ENCODE measurements at places on chromosomes 12 and 14. TPM values are rescaled to one million over a fixed set of nuclear protein-coding genes. Genes with fewer than 3 reads are reported as not detected.

GRCh38 chr14:65813760-65814384 lies 401.3 kb downstream of the FUT8 start:
- no peak overlapping the region for H3K4me3 ChIP-seq
- no peaks in the 10 kb centered on the region for H3K27me3 ChIP-seq
- DNase-seq = peak; percentile 3
- H3K4me1 ChIP-seq = no peaks in the 10 kb centered on the region
- no peak overlapping the region for H3K27ac ChIP-seq

DNA sequence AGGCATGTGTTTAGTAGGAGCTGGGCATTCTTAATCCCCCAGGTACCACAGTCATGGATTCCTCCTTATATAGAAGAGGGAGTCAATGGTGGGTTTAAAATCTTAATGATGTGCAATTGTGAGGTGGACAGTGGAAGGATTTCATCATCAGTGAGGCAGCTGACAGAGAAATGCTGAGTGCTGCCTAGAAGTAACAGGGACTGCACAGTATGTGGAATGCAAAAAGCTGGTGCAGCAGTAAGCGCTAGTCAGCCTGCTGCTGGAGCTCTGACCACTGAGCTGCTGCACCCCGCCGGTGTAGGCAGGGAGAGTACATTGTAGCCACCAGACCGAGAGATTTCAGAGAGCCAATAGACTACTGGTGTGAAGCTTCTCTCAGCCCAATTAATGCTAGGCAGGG lies 80.5 kb upstream of the DACT1 start:
- no peaks in the 10 kb centered on the region for H3K4me1 ChIP-seq
- no peaks in the 10 kb centered on the region for H3K36me3 ChIP-seq
- no peak overlapping the region for H3K4me3 ChIP-seq
- no peak for DNase-seq
- H3K27ac ChIP-seq = no peak overlapping the region

- H3K4me3 ChIP-seq = no peak overlapping the region
- no peaks in the 10 kb centered on the region for H3K27me3 ChIP-seq
- no peak for DNase-seq
- H3K4me1 ChIP-seq = peaks cover 43% of the 10 kb centered on the region
- no peak overlapping the region for H3K27ac ChIP-seq
These were observed 37.3 kb downstream of the LTBP2 start for GRCh38 chr14:74574706-74575105.

- no peak for DNase-seq
- no peak overlapping the region for H3K4me3 ChIP-seq
- H3K4me1 ChIP-seq = no peaks in the 10 kb centered on the region
- H3K27me3 ChIP-seq = no peaks in the 10 kb centered on the region
These were observed 155.6 kb downstream of the PAX9 start for GRCh38 chr14:36817071-36817930.

DNA sequence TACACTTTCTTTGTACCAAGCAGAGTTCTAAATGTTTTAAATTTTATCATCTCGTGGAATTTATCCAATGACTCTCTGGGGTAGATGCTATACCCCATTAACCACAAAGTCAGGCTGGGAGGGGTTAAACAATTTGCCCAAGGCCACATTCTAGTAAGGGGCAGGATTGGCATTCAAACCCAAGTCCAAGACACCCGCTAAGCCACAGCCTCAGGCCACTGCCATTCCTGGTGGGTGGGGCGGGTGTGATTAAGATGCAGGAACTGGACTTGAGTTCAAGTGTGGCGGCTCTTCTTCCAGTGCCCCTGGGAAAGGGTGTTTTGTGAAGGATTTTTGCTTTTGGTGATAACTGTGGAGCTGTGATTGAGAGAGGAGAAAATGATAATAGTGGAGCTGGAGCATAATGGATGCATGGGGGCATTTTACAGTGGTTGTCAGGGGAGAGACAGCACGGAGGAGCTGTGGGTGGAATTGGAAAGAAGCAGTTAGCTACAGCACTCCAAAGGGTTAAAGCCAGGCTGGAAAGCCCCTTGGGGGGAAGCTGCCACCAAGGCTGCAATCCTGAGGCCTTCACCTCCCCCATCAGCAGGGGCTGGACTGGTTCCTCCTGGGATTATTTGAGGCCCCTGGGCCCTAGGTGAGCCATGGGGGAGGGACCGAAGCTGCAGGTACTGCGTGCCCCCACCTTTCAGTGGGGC lies 1.0 kb upstream of the VRTN start:
- no peaks in the 10 kb centered on the region for H3K4me1 ChIP-seq
- no peaks in the 10 kb centered on the region for H3K27me3 ChIP-seq
- DNase-seq = no peak
- H3K36me3 ChIP-seq = no peaks in the 10 kb centered on the region

DNA sequence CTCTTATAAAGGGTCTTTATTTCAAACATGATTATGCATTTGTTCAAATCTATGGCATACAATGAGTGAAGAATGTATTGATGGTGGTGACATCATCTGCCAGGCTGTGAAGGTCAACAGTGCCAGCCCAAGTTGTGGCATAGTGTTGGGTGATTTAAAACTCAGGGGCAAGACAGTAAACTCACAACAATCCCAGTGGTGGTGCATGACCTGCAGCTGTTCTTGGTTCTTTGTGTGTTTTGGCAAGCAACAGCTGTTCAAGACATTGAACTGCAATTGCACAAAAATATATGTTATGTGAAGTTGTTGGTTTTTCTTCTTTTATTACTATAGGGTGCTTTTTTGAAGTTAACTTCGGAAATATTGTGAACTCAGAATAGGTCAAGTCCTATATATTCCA lies 851.6 kb downstream of the NRXN3 start:
- H3K36me3 ChIP-seq = no peaks in the 10 kb centered on the region
- H3K27ac ChIP-seq = no peak overlapping the region
- no peak for DNase-seq
- no peaks in the 10 kb centered on the region for H3K27me3 ChIP-seq
- no peak overlapping the region for H3K4me3 ChIP-seq

- peak overlapping the region; percentile 69 for H3K4me3 ChIP-seq
- H3K36me3 ChIP-seq = no peaks in the 10 kb centered on the region
- no peak overlapping the region for H3K27ac ChIP-seq
- H3K4me1 ChIP-seq = peaks cover 14% of the 10 kb centered on the region
- DNase-seq = peak; percentile 44
- H3K27me3 ChIP-seq = peaks cover 10% of the 10 kb centered on the region
These were observed 78.7 kb downstream of the NEDD1 start for GRCh38 chr12:96985515-96986362.

GRCh38 chr14:40694023-40694422 lies 912.7 kb upstream of the LRFN5 start:
- no peaks in the 10 kb centered on the region for H3K4me1 ChIP-seq
- H3K27me3 ChIP-seq = no peaks in the 10 kb centered on the region
- no peak for DNase-seq
- H3K36me3 ChIP-seq = no peaks in the 10 kb centered on the region
- no peak overlapping the region for H3K4me3 ChIP-seq
- no peak overlapping the region for H3K27ac ChIP-seq

GRCh38 chr12:58342736-58343135 lies 401.4 kb downstream of the ATP23 start:
- no peaks in the 10 kb centered on the region for H3K27me3 ChIP-seq
- no peaks in the 10 kb centered on the region for H3K36me3 ChIP-seq
- no peak for DNase-seq
- H3K4me3 ChIP-seq = no peak overlapping the region
- H3K4me1 ChIP-seq = no peaks in the 10 kb centered on the region
- H3K27ac ChIP-seq = no peak overlapping the region

DNA sequence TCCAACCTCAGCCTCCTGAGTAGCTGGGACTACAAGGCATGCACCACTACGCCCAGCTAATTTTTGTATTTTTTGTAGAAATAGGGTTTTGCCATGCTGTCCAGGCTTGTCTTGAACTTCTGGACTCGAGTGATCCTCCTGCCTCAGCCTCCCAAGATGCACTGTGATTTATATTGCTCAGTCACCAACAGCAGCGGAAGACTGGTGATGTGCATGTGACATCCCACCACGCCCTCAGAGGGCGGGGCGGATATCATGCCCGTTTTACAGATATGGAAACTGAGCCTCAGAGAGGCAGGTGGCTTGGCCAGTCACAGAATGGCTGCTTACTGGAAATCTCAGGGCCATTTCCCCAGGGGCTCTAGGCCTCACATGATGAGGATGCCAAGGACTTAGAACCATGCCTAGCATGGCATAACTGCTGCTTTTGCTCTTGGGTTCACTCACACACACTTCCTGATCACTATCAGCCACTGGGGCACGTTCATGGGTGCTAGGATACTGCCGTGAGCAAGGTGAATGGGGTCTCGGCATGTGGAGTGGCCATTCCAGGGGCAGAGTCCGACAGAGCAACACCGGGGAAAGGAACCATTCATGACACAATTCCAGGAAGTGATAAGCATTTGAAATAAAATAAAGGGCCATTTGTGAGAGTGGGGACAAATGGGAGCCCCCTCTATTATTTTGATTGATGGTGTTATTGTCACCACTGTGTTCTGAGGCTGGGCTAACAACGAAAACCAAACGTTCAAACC lies 31.9 kb downstream of the RBM19 start:
- H3K4me1 ChIP-seq = no peaks in the 10 kb centered on the region
- no peak overlapping the region for H3K4me3 ChIP-seq
- no peak overlapping the region for H3K27ac ChIP-seq
- peaks cover 56% of the 10 kb centered on the region for H3K36me3 ChIP-seq

DNA sequence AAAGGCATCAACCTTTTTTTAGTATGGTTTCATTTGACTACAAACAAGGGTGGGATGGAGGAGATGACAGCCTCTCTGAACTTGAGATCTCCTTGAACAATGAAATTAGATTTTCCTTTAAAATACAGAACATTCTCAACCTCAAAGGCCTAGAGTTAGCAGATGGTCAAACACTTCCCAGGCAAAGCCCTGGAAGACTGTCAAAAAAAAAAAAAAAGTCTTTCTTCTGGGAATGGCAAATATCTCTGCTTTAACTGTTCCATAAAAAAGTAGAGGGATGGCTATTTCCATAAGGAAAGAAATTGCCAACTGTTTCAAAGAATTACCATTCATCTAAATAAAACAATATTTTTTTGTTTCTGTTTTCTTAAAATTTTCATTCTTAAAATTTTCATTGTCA lies 870.8 kb downstream of the GALC start:
- no peak overlapping the region for H3K4me3 ChIP-seq
- no peak overlapping the region for H3K27ac ChIP-seq
- H3K36me3 ChIP-seq = no peaks in the 10 kb centered on the region
- H3K4me1 ChIP-seq = no peaks in the 10 kb centered on the region
- no peak for DNase-seq
- no peaks in the 10 kb centered on the region for H3K27me3 ChIP-seq

DNA sequence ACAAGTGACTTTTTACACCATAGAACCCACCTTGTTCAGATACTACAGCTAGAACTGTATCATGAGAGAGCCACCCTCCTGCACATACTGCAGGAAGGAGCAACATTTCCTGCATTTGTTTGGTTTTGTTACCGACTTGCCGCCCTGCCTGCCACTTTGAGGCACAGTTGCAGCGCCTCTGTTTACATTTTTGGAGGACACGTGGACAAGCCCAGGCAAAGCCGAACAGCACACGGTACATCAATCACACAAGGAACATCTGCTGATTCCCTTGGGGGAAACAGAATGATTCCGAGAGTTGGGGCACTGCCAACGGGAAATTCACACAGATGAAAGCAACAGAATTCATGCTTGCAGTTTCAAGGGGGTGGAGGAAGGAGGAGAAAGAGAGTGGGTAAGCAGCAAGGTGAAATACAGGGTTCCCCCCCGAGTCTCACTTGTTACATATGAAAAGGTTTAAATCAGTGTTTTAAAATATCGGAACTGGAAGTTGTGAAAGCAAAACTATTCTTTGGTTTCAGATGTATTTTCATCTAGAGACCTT lies 110.7 kb downstream of the BTG1 start:
- H3K27me3 ChIP-seq = no peaks in the 10 kb centered on the region
- H3K4me3 ChIP-seq = peak overlapping the region; percentile 24
- peak; percentile 55 for DNase-seq
- peaks cover 92% of the 10 kb centered on the region for H3K4me1 ChIP-seq
- H3K27ac ChIP-seq = peak overlapping the region; percentile 65

GRCh38 chr14:90567991-90568390 lies 171.2 kb downstream of the CALM1 start:
- H3K36me3 ChIP-seq = no peaks in the 10 kb centered on the region
- no peaks in the 10 kb centered on the region for H3K4me1 ChIP-seq
- H3K27ac ChIP-seq = no peak overlapping the region
- no peaks in the 10 kb centered on the region for H3K27me3 ChIP-seq

DNA sequence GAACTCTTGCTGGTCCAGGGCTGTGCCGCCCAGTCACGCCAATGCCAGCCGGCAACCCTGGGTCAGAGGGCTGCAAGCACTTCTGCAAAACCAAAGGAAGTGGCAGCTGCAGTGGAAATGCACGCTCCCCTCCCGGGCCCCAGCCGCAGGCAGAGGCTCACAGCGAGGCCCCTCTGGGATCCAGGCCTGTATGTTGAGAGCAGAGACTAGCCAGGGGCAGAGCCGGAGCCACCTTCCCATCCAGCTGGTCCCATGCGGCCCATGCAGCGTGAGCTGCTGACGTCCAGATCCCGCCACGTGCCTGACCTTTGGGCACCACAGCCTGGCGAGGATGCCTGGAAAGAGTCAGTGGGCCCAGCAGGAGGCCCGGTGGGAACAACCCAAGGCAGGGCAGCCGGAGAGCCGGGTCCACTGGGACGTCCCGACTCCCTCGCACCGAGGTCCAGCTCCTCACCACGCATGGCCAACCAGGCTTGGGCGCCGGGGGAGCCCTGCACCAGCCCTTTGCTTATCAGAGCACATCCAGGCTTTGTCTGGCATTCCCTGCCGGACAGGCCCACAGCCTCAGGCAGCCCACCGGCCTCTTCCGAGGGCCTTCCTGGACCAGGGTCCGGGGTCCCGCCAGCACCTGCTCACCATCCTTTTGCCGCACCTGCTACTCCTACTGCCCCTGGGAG lies 4.3 kb downstream of the GPR132 start:
- peak overlapping the region; percentile 58 for H3K4me3 ChIP-seq
- no peaks in the 10 kb centered on the region for H3K27me3 ChIP-seq
- H3K27ac ChIP-seq = peak overlapping the region; percentile 93
- DNase-seq = peak; percentile 57

- H3K36me3 ChIP-seq = no peaks in the 10 kb centered on the region
- no peak overlapping the region for H3K4me3 ChIP-seq
- no peaks in the 10 kb centered on the region for H3K4me1 ChIP-seq
- no peaks in the 10 kb centered on the region for H3K27me3 ChIP-seq
- H3K27ac ChIP-seq = no peak overlapping the region
These were observed 386.6 kb downstream of the SYT1 start for GRCh38 chr12:79250960-79251755.

- no peaks in the 10 kb centered on the region for H3K36me3 ChIP-seq
- no peak overlapping the region for H3K4me3 ChIP-seq
- no peak overlapping the region for H3K27ac ChIP-seq
- H3K27me3 ChIP-seq = no peaks in the 10 kb centered on the region
- no peak for DNase-seq
These were observed 16.8 kb upstream of the CHPT1 start for GRCh38 chr12:101680647-101681046.

RNF212B gene
- not detected for total RNA-seq

SPTB gene
- total RNA-seq = 0.09 TPM

KRT78 gene
- total RNA-seq = not detected

ITGA7 gene
- total RNA-seq = 2.9 TPM

TSPAN8 gene
- not detected for total RNA-seq

PSMB11 gene
- total RNA-seq = not detected

LMNTD1 gene
- total RNA-seq = not detected

KLRB1 gene
- total RNA-seq = 63.2 TPM

LHX5 gene
- total RNA-seq = not detected

DAO gene
- not detected for total RNA-seq

NDRG2 gene
- 31.9 TPM for total RNA-seq

NKX2-8 gene
- total RNA-seq = not detected

Measured in CD4-positive, alpha-beta memory T cell (primary cell).